SJSA1 (cell line): ENCODE measurements at places on chromosomes 16 and 17. TPM values are rescaled to one million over a fixed set of nuclear protein-coding genes. Genes with fewer than 3 reads are reported as not detected.

DNA sequence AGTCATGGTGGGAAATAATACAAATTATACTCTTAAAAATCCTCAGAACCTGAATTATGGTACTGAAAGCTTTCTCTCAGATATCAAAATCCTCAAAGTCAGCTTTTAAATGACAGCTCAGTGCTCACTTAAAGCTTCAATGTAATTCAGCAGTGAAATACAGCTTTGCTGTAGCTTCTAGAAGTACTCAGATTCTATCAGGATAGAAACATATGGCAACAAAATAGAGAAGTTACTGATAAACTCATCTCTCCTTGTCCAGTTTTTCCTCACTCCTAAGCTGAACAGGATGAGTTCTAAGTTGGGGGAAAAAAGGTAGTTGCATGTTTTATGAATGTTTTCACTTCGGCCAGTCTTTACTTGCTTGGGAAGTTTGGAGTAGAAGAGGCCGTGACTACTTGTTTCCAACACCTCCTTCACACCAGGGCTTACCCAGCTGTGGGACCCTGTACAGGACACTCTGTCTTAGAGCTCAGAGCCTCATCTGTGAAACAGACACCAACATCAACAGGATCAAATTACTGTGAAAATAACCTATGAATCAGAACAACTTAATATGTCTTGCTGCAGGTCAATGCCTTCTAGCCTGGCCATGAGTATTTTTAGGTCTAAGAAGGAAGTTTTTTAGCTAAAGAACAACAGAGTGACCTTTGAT, 30.2 kb downstream of the OGFOD1 start:
- no peak for DNase-seq

PDILT gene
- not detected in 2 replicates for total RNA-seq

- DNase-seq, result no peak
Observed at GRCh38 chr16:85094176-85094805, 18.0 kb downstream of the CIBAR2 start.

PRSS8 gene
- total RNA-seq, result not detected in 2 replicates

CTRB2 gene
- not detected in 2 replicates for total RNA-seq

GRCh38 chr16:56269811-56270684, 78.8 kb downstream of the GNAO1 start:
- peak; percentile 84 for DNase-seq

DNA sequence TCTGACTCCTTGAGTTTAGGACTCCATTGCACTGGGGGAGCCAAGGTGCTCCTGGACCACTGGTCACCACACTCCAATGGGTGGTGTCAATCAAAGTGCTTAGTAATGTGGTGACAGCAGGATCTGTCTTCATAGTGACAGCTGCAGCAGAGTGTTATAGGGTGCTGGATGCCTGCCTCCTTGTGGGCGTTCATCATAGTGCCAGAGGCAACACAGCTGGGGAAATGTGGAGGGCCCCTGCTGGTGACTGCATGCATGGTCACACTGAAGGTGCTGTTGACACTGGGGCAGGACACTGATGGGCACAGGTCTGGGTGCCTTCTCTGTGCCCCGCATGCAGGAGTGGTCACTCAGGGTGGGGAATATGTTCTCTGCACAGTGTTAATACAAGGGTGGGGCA, 177.5 kb upstream of the CDH8 start:
- DNase-seq, result no peak

CMC2 gene
- 205 and 305 TPM in 2 replicates for total RNA-seq

DNA sequence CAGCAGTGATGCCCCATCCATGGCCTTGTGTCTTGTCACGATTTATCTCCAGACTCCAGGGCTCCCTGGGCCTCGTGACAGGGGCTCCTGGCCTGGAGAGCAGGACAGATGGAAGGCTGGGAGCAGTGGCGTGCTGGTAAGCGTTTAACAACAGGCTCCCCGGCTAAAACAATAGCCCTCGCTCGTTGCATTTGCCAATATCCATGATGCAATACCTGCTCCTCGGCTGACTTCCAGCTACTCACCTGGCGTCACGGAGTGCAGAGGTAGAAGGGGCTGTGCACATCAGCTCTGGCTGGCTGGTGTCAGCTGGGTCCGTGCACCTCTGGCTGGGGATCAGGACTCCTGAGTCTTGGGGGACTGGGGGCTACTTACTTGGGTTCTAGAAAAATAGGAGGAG, 1.5 kb upstream of the BICDL2 start:
- DNase-seq, result no peak

ARHGDIG gene
- total RNA-seq, result not detected in 2 replicates

LPO gene
- not detected in 2 replicates for total RNA-seq

KCTD5 gene
- total RNA-seq, result 57.7 and 95.0 TPM in 2 replicates

PDIA2 gene
- total RNA-seq, result not detected in 2 replicates

GRCh38 chr17:394718-395095, 42.1 kb upstream of the RPH3AL start:
- no peak for DNase-seq

DNA sequence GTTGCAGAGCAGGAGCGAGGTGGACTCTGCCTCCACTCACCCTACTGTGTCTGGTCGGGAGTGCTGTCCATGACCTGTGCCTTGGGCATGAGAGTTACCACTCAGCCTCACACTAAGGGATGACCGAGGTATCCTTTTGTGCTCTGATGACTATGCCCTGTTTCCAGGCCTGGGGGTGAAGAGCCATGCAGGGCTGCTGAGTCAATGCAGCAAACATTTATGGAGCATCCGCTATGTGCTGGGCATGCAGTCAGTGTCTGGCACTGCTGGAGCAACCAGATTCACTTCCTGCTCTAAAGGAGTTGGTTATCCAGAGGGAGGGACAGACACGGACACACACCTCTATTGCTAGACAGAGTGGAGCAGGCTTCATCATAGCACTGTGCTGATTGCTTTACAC, 7.6 kb upstream of the HNF1B start:
- DNase-seq, result peak; percentile 75
